Chondrocyte (in vitro differentiated cells): ENCODE measurements at places on chromosomes 12 and 14.

GRCh38 chr14:72962829-72963312 is 36.6 kb downstream of the DCAF4 start:
- no peak for DNase-seq

DNA sequence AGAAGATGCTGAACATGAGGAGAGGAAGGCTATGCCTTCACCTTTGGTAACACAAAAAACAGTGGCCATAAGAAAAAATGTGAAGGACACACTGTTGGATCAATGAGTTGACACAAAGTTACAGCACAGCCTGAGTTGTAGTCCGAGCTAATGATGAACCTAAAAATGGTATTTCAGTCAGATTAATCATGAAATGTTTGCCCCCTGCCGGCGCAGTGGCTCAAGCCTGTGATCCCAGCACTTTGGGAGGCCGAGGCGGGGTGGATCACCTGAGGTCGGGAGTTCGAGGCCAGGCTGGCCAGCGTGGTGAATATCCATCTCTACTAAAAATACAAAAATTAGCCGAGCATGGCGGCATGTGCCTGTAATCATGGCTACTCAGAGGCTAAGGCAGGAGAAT is 1.3 kb upstream of the CAPRIN2 start:
- DNase-seq = no peak

- DNase-seq = no peak
Observed at GRCh38 chr14:90903101-90903500, 86.9 kb upstream of the TTC7B start.

GRCh38 chr12:95118138-95118787 is 44.8 kb upstream of the NR2C1 start:
- no peak for DNase-seq

GRCh38 chr14:104792945-104793702 is 2.4 kb downstream of the AKT1 start:
- no peak for DNase-seq

GRCh38 chr12:127664901-127665300 is 602.1 kb upstream of the TMEM132C start:
- DNase-seq = no peak

DNA sequence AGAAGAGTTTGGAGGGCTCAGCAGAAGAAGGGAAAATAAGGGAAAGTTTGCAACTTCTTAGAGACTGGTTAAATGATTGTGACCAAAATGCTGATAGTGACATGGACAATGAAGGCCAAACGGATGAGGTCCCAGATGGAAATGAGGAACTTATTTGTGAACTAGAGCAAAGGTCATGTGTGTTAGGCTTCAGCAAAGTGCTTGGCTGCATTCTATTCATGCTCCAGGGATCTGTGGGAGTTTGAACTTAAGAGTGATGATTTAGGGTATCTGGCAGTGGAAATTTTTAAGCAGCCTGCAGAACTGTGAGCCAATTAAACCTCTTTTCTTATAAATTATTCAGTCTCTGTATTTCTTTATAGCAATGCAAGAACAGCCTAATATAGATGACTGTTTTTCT is 88.9 kb upstream of the ARHGAP5 start:
- no peak for DNase-seq

DNA sequence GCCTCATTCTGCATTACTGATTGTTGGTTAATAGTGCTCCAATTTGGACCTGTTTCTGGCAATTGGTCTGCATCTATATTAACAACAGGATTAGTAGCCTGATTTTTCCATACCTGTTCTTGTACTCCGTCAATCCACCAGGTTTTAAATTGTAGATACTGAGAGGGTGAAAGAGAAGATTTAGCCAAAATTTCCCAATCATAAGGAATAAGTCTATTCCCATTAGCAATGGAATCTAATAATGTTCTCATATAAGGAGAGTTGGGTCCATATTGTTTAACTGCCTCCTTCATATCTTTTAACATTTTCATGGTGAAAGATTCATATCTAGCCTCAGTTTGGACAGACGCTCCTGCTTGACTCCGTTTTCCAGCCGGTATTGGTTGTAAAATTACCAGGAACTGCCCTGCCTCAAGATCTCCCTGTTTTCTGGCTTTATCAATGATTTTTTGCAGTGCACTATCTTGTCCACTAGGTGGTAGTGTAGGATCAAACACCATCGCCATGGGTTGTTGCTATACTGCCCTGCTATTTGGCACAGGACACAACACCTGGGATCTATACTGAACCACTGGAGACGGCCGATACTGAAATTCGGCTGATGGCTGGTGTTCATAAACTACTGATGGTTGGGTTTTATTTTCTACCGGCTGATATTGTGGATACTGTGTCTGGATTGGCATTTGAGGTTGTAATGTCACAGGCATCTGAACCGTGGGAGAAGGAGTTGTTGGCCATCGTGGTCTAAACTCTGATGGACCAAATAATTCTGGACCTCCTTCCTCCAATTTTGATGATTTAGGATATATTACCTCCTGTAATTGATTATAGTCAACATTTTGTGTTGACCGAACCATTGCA is 25.2 kb downstream of the DHRS4L2 start:
- DNase-seq = no peak

GRCh38 chr12:25959071-25959961 is 834 bp downstream of the RASSF8 start:
- DNase-seq = no peak

GRCh38 chr14:81172353-81172752 is 48.4 kb downstream of the GTF2A1 start:
- DNase-seq = no peak

DNA sequence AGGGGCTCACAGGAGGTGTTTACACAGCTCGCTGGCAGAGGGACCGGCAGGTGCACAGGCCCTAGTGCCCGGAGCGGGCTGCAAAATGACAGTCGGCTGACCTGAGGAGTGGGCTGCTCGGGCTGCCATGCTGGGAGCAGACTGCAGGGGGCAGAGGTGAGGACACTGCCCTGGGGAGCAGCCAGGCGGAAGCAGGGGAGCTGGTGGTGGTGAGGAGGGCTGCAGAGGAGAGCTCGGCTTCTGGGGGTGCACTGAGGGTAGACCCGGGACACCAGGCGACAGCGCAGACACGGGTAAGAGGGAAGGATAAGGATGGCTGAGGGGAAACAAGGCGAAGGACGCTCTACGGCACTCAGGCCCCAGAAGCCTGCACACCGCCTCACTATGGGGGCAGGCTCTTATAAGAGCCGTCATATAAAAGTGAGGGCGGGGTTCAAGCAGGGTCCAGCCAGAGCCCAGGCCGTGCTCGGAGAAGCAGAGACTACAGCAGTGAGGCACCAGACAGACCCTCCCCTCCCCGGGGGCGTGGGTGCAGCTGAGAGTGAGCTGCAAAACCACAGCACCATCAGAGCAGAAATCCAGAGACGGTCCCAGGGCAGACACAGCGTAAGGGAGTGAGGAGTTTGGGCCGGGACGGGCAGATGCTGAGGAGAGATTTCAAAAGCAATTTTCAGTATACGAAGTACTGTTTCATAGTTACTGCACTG is 62.5 kb downstream of the CCDC88C start:
- DNase-seq = peak; percentile 74

GRCh38 chr12:95205685-95206084 is 11.6 kb downstream of the FGD6 start:
- DNase-seq = no peak

GRCh38 chr12:52522346-52523011 is 2.3 kb upstream of the KRT5 start:
- peak; percentile 50 for DNase-seq

- DNase-seq = no peak
Observed at GRCh38 chr12:3206536-3207072, 129.4 kb downstream of the TSPAN9 start.

GRCh38 chr12:43921666-43922337 is 85.9 kb downstream of the TMEM117 start:
- no peak for DNase-seq

- DNase-seq = no peak
Observed at GRCh38 chr14:23483236-23483854, 13.8 kb downstream of the NGDN start.

- DNase-seq = no peak
Observed at GRCh38 chr14:74503938-74504335, 10.4 kb downstream of the ISCA2 start.

DNA sequence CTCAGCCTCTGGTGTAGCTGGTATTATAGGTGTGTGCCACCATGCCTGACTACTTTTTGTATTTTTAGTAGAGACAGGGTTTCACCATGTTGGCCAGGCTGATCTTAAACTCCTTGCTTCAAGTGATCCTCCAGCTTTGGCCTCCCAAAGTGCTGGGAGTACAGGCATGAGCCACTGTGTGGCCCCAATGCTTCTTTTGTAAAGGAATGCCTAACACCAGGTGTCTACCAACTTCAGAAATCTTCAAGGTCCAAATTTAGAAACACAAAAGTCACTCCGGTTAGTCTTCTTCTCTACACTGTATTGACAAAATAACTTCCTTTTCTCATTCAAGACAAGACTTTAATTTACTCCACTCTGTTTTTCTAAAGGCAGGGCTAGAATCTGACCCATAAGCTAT is 188.7 kb downstream of the PRKD1 start:
- DNase-seq = no peak

GRCh38 chr12:8698132-8698851 is 501 bp downstream of the RIMKLB start:
- no peak for DNase-seq

GRCh38 chr14:50023671-50024490 is 92.5 kb downstream of the VCPKMT start:
- DNase-seq = no peak

- no peak for DNase-seq
Observed at GRCh38 chr14:80669426-80669825, 272.1 kb downstream of the CEP128 start.

- DNase-seq = no peak
Observed at GRCh38 chr12:16611146-16611545, 5.2 kb upstream of the LMO3 start.

GRCh38 chr14:98859301-98859700 is 412.7 kb downstream of the BCL11B start:
- no peak for DNase-seq

DNA sequence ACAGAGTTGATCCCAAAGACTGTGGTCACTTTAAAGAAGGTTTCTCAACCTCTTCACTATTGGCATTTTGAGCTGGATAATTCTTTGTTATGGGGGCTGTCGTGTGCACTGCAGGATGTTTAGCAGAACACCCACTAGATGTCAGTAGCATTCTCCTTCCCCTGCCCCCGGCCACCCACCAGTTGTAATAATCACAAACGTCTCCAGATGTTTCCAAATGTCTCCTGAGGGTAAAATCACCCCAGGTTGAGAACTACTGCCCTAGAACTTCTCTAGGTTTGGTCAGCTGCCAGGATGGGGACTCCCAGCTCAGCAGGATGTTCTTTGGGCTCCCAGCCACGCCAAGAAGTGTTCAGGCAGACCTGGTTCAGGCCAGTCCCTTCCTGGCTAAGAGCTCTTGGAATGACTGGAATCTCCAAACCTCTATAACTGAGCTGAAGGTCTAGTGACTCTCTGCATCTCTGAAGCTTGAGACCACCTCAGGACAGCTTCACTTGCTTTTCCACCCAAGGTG is 12.5 kb upstream of the AJUBA start:
- DNase-seq = no peak

DNA sequence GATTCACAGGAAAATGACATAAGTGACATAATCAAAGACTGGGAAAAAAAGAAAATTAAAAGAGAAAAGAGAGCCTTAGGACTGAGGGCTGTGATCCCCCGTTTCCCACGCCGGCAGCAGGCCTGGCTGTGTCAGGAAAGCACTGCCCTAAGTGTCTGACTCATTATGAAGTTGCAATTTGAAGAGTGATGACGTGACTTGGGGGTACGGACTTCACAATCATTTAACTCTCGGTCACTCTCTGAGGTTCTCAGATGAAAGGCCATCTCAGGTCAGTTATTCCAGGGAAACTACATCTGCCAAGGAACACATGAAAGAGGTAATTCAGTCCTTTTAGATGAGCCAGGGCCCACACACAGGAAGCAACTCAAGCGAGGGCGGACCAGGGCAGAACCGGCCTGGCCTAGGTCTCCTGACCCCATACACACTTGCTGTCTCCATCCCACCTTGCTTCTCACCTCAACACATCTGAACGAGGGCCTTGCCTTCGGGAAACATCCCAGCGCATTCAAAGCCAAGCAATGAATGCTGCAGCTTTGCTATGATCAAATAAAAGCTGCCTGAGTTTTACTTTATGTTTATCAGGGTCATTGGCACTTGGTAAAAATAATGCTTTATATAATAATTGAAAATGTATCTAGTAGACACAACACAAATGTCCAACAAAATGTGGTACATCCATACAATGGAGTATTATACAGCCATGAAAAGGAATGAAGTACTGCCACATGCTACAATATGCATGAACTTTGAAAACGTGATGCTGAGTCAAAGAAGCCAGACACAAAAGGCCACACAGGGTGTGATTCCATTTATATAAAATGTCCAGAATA is 2.7 kb downstream of the SSH1 start:
- DNase-seq = no peak

GRCh38 chr12:92063641-92064040 is 82.0 kb downstream of the BTG1 start:
- no peak for DNase-seq

GRCh38 chr12:107332743-107333142 is 239.4 kb upstream of the CRY1 start:
- no peak for DNase-seq

GRCh38 chr12:22229652-22230279 is 104.7 kb downstream of the ST8SIA1 start:
- DNase-seq = no peak

GRCh38 chr12:5488626-5488955 is 56.7 kb downstream of the NTF3 start:
- DNase-seq = no peak

- DNase-seq = no peak
Observed at GRCh38 chr12:102479099-102479885, 1.1 kb downstream of the IGF1 start.

DNA sequence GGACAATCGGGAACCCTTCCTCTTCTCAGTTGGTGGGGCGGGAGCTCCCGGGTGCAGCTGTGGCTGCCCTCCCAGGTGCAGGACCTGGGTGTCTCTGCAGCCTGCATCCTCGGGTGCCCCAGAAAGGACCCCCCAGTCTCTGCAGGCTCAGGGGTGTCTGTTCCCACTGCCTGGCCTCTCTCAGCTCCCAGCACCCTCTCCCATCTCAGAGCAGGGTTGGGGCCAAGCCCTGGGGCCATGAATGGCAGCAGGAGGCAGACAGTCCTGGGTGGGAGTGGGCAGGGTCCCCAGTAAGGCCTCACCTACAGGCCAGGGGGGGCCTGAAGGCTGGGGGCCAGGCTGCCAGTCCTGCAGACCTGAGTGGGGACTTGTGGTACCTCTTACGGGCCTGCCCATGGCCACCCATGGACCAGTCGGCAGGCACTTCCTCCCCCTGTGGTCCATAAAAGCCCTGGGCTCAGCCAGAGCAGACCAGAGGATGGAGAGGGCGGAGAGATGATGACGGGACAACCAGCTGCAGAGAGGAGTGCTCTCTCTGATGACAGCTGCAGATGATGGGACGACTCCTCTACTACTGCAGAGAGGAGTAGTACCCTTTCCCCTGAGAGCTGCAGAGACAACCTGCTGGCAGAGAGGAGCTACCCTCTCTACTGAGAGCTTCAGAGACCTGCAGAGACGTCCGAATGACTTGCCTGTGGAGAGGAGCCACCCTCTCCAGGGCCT is 26.6 kb downstream of the TCHP start:
- DNase-seq = peak; percentile 73
